ENCODE measurements at places on chromosomes 5 and 9.

DNA sequence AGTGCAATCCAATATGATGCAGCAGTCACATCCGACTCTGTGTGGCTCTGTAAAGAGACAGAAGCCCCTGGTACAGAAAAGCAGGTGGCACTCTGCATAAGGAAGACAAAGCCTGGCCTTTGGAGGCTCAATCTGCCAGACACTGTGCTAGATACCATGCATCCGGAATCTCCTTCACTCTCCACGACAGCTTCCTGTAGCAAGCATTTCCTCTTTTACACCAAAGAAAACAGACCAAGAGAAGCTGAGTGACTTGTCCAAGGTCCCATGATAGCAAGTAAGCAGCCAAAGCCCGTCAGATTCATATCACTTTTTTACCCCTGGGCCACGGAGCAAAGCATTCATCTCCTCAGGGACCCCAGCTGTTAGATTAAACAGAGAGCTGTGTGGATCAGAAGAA, 64.2 kb upstream of the SMIM23 start:
- no peak for DNase-seq

DNA sequence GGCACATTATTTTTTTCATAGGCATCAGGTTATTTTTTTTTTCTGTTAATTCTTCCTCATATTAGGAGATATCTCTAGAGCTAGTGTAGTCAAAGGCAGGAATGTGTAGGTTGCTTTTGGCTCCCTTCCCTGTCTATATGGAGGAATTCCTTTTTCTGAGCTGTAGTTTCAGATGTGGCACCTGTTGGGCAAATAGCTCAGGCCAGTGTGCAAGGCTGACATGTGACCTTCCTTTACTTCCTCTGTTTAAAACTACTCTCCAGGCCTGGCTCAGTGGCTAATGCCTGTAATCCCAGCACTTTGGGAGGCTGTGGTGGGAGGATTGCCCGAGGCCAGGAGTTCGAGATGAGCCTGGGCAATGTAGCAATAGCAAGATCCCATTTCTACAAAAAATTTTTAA, 40.5 kb upstream of the KIAA1958 start:
- no peak for DNase-seq

GRCh38 chr5:2746561-2747032, 4.9 kb downstream of the IRX2 start:
- no peak for DNase-seq

- DNase-seq = no peak
Measured at GRCh38 chr9:33682551-33682950, 112.8 kb upstream of the PRSS3 start.

GRCh38 chr9:108297073-108297472, 558.7 kb downstream of the ACTL7B start:
- no peak for DNase-seq
